Activated CD4-positive, alpha-beta T cell treated with anti-CD3 and anti-CD28 coated beads, Interleukin-2, amount 50 U/mL, for 48 hours (primary cell): ENCODE measurements at places on chromosomes 2 and 18.

- no peak for DNase-seq
Measured at GRCh38 chr2:222941510-222942032, 80.7 kb downstream of the ACSL3 start.

- DNase-seq = no peak
Measured at GRCh38 chr2:215684448-215685237, 248.8 kb upstream of the FN1 start.

- DNase-seq = no peak
Measured at GRCh38 chr18:67001052-67001451, 397.2 kb upstream of the CDH19 start.

DNA sequence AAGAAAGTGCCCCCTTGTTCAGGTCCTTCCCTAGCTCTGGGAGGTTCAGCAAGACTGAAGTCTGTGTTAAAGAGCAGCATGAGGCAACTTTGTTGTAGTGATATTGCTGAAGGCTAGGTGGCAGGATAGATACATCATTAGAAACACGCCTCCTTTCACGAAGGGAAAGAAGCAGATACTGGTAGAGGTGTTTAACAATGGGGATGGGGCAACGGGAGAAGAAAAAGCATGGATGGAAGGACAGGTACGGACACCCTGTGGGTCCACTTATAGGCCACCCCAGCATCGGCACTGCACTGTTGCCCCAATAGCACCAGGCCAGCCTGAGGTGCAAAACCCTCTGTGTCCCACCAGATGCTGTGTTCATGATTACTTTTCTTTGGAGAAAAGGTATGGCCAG, 3.5 kb upstream of the IGFBP5 start:
- no peak for DNase-seq
